ENCODE measurements at places on chromosomes 1 and 21.

- DNase-seq, result peak; percentile 54
Measured at GRCh38 chr21:45138199-45139002, 64.0 kb downstream of the ADARB1 start.

GRCh38 chr1:95905818-95906395, 671.9 kb downstream of the RWDD3 start:
- DNase-seq, result no peak

- no peak for DNase-seq
Measured at GRCh38 chr1:59135761-59136255, 161.1 kb upstream of the FGGY start.

GRCh38 chr1:44405798-44406736, 1.0 kb downstream of the RNF220 start:
- no peak for DNase-seq

DNA sequence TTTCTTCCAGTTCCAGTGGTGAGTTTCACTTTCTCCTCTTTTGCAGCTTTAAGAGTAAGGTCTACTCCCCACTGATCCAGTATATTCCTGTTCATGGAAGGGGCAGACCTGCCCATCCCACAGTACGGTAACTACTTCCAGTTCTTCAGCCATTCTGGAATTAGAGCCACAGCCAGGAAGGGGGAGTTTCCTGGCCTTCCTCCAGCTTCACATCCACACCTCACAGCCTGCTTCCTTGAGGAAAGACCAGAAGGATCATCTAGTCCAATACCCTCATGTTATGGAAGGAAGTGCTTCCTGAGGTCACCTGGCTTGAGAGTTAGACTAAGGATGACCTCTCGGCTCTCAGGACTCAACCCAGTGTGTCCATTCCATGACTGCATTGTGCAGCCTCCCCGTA, 597.8 kb downstream of the KIF26B start:
- no peak for DNase-seq
